ENCODE measurements at places on chromosomes 3 and 15.

DNA sequence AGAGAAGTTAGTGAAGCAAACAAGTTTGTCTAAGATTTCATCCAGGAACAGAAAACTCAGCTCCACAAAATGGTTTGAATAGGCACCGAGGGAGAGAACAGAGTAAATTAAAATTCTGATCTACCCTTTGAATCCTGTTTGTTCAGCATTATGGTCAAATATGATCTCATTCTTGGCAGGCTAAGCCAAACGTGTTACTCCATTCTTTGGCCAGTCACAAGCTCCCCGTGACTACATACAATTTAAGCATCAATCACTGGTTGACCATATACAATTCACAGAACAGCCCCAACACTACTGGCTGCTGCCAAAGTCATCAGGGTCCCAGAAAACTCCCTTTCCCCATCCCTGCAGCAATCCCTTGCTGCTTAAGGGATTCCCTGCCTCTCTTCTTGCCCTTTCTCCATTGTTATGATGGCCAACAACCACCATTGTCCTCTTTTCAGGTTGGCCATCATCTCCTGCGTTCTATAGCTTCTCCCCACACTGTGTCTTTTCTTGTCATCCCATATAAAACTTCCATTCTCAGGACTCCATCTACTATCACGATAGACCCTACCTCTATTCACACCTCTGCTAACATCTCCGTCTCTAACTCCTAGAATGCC is 46.3 kb downstream of the GOLIM4 start:
- DNase-seq = no peak

DNA sequence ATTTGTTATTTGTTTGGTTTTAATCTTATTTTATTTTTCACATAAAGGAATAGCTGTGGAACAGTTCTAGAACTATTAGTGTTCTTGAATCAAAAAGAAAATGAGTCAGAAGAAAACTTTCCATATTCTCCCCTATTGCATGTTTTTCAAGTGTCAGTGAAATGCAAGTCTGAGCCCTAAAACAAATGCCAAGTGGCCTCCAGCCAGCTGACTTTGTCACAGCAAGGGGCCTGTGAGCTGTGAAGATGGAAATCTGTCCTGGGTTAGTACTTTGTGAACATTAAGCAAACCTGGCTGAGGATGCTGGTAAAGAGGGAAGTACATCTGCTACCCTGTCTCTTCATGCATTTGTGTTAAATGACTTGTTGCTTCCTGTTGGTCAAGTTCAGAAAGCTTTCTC is 14.2 kb downstream of the LRRC49 start:
- no peak for DNase-seq

- DNase-seq = no peak
Measured at GRCh38 chr3:5212628-5213573, 25.4 kb downstream of the EDEM1 start.

- DNase-seq = no peak
Measured at GRCh38 chr3:170802164-170803151, 67.5 kb downstream of the RPL22L1 start.

- DNase-seq = no peak
Measured at GRCh38 chr3:168952551-168952950, 711.0 kb downstream of the MECOM start.

- no peak for DNase-seq
Measured at GRCh38 chr3:117875887-117876286, 1158.8 kb downstream of the IGSF11 start.

DNA sequence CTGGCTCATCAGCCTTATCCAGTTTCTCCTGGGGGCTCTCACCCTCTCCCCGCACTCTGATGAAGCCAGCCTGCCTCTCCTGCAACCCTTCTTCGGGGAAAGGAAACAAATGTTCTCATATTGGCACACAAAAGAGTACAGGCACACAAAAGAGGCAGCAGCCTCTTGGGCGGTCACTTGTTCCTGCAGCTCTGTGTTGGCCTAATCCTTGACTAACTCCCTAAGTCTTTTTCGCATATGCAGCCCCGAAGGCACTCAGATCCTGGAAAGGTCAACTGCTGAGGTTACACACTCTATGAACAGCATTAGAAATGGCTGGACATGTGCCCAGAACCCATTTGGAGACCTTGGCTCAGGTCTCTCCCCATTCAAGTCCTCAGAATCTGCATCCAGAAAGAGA is 7.4 kb upstream of the CAMP start:
- DNase-seq = no peak

DNA sequence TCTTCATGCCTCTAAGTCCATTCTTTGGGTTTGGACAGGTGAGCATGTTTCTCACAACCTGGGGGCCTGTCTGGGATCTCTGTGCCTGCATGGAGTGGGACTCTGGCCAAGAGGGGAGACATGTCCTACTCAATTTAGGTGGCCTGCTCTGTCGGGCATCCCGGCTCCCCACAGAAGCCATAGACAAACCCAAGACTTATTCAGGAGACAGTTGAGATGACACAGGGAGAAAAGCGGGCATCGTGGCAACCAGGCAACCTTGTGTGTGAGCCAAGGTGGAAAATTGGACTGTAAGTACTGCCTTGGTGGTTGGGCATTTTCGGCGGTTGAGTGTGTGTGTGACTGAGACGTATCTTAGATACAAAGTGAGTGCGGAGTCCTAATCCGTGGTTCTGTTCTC is 40.5 kb downstream of the PPCDC start:
- no peak for DNase-seq

Data from left lung (tissue), 14 donors.